ENCODE measurements at places on chromosomes 2 and 18. TPM values are rescaled to one million over a fixed set of nuclear protein-coding genes. Genes with fewer than 3 reads are reported as not detected.

The NOL4 gene
- not detected for total RNA-seq

The SPP2 gene
- total RNA-seq = not detected

- DNase-seq = no peak
These were observed 104.8 kb downstream of the TANC1 start for GRCh38 chr2:159073256-159073655.

DNA sequence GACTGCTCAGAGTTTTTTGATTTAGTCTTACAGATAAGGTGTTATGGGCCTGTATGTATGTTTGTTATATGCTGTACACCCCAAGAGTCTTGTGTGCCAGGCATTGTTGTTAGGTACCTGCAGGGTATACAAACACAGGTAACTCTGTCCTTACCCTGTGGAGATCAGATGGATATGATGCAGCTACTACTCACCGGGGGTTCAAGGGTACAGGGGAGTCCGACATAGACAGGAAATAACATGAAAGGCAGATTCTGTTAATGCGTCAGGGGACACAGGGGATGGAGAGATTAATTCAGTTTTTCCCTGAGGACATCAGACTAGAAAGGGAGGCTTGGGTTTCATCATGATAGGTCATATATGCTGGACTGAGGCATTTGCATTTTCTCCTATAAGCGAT, 31.3 kb downstream of the TRAK2 start:
- no peak for DNase-seq

DNA sequence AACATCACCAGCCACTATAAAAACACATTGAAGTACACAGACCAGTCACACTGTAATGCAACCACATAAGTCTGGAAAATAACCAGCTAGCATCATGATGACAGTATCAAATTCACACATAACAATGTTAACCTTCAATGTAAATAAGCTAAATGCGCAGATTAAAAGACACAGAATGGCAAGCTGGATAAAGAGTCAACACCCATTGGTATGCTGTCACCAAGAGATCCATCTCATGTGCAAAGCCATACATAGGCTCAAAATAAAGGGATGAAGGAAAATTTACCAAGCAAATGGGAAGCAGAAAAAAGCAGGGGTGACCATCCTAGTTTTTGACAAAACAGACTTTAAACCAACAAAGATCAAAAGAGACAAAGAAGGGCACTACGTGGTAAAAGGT, 110.8 kb downstream of the NR4A2 start:
- no peak for DNase-seq

- no peak for DNase-seq
These were observed 62.3 kb upstream of the GREB1L start for GRCh38 chr18:21179590-21180220.

- no peak for DNase-seq
These were observed 76.0 kb downstream of the ARHGAP15 start for GRCh38 chr2:143205106-143205764.

Measured in Right ventricle myocardium inferior (tissue), 1 donor.